NCI-H187 (cell line): ENCODE measurements at places on chromosomes 6 and 20.
A peak's percentile ranks its signal among the peaks of the same experiment; 100 is the strongest.

GRCh38 chr20:53840532-53840931 is 229.9 kb downstream of the BCAS1 start:
- no peak for DNase-seq

DNA sequence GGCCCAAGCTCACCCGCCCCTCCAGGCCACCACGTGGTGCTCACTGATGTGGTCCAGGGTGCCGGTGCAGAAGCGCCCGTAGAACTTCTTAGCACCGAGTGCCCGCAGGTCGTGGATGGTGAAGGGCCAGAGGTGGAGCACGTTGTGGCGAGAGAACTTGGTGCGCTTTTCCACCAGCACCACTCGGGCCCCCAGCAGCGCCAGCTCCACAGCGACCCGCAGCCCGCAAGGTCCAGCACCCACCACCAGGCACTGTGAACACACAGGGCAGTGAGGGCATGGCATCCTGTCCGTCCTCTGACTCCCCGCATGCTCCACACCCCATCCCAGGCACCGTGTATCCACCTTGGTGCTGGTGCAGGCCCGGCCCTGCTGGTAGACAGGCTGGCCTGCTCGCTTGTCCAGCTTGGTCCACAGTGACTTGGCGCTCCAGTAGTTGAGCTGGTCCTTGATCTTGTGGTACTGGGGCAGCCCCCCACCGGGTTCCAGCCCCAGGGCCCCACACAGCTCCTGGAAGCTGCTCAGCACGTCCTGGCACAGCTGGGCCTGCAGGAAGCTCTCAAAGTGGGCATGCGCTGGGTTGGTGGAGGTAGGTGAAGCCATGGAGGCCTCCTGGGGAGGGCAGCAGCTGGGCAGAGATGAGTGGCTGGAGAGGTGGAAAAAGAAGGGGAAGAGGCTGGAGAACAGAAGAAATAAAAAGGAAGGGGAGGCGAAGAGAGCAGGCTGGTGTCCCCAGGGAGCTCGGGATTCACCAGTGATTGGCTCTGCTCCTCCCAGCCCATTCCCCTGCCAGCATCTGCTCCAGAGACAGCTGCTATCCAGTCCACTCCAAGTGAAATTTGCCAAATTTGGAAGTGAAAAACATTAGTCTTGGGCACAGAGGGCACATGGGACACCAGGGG is 1.7 kb downstream of the MICAL1 start:
- peak; percentile 67 for DNase-seq

- peak; percentile 43 for DNase-seq
Observed at GRCh38 chr6:47207261-47207660, 102.4 kb downstream of the TNFRSF21 start.

GRCh38 chr20:50594591-50595432 is 84.6 kb downstream of the PTPN1 start:
- DNase-seq, result no peak

DNA sequence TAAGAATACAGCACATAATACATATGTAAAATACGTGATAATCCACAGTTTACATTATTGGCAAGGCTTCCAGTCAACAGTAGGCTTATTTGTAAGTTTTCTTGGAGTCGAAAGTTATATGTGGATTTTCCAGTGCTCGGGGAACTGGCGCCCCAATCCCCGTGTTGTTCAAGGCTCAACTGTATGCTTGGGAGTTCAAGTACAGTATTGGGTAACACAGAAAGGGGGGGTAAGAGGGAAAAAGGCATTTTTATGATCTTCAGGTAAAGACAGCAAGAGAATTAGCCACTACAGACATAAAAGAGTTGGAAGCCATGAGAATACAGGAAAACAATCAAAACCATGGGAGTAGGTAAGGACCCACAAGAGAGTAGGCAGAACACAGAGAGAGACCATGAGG is 16.4 kb downstream of the PSMB1 start:
- DNase-seq, result no peak

DNA sequence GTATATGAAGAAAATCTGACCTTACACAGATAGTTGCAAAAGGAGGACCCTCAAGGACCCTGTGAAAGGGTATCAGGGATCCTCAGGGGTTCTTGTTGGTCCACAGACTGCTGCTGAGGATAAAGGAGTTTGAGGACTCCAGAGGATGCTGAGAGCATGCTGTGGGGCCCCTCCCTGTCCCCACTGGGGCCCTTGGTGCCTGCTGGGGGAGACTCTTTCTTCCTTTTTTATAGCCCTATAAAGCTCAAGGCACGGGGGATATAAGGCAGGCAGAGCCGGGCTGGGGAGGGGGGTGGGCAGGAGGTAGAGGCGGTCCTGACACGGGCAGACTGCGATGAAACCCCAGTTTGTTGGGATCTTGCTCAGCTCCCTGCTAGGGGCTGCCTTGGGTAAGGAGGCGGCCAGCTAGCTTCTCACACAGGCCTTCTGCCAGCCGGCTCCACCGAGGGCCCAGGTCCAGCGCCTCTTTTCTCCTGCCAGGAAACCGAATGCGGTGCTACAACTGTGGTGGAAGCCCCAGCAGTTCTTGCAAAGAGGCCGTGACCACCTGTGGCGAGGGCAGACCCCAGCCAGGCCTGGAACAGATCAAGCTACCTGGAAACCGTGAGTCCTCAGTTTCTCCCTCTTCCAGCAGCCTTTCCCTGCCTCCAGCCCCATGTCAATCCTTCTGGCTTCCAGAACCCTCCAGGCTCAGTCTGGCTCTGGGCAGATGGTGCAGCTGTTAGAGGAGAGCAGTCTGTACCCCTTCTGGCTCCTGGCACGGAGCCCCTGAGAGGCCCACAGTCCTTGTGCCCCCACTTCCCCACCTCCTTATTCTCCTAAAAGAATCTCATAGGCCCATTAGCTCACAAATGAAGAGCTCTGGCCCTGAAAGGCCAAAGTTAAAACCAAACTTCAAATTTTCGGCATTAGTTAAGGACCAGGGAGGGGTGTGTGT is at the start of gene LY6G6D:
TSS of gene LY6G6D (plus strand) at position 327 of the 937 bp plus-strand sequence. CDS start at position 335, 8 bp downstream.
- DNase-seq, result no peak

DNA sequence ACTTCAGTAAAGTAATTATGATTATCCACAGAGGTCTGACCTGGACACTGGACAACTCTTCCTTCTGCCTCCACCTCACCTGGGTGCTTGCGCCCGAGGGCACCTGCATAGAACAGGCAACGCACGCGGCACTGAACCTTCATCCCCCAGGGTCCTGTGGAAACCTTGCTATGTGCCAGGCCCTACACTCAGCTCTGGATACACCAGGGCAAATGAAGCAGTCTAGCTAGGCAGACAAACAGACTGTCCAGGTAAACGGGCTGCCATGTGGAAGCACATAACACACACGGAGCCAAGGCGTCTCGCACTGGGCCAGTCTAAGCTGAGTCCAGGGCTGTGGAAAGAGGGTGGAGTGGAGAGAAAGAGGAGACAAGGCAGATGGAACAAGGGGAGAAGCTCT is 109.3 kb upstream of the AFDN start:
- no peak for DNase-seq

DNA sequence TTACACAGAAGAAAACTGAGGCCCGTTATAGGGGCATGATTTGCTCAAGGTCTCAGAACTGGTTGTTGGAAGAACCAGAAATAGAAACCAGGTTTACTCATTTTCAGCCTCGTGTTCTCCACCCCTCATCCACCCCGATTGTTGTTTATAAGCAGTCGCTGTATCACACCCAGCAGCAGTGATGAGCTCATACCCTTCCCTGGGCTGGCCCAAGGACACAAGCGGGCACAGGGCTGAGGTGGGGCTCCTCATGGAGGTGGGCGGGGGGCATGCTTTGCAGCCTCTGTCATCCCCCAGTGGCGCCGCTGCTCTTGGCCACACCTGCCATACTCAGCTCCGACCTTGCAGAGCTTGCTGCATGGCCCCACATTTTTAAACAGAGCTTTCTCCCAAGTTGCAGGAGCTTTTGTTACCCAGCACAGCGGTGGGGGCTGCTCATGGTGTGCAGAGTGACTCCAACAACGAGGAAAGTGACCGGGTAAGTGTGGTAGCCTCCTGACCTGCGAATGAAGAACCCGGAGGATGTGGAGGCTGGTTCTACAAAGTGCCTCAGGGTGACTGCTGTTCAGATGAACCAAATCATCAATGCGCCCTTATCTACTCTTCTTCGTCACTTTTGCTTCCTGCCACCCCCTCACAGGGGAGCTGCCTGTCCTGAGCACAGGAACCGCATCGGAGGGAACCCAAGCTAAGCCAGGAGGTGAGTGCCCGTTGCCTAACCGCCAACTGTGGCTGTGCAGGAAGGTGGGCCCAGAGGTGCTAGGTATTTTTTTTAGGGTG is 43.6 kb upstream of the NKX2-2 start:
- no peak for DNase-seq

GRCh38 chr6:2510316-2510715 is 240.4 kb downstream of the MYLK4 start:
- DNase-seq, result no peak

DNA sequence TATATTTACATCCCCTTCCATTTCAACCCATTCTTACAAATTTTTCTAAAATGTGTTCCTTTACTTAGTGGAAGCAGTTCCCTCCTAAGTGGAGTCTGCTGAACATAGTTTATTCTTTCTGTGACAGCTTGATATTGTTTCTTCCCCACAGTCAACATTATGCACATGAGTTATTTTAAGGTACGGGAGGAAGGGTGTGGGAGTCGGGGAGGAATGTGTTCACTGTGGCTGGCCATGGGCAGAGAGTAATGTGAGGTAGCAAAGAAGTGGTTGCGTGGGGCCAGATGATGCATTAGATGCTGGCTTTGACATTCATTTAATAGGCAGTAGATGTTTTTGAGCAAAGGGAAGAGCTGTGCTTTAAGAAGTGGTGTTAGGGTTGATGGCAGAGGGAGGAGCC is 98.5 kb downstream of the ARMC2 start:
- no peak for DNase-seq

DNA sequence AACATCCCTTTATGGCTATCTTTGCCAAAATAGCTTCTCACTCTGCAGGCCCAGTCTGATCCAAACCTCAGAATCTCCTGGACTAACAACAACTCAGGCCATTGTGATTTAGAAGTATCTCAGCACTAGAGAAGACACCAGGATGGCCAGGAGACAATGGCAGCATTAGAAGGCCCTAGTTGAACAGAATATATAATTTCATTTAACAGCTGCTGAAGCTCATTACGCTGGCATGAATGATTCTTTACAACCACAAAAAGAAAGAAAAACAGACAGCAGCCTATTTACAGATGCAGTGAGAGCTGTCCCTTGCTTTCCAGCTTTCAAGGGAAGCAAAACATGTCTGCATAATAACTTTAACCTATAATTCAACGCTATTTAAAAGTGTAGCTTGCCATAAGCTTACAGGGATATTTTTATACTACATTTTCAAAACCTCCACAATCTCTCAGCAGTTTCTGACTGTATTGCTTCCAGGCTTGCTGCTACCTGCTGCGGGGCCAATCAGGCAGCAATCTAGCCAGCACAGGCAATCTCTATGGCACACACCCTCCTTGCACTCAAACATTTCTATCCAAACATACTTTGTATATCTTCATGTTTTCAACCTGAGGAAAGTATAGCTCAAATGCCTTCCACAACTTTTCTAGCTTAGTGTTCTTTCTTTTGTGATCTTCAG is 107.3 kb downstream of the OGFRL1 start:
- DNase-seq, result no peak

- no peak for DNase-seq
Observed at GRCh38 chr6:131910219-131910589, 41.0 kb downstream of the CCN2 start.

- no peak for DNase-seq
Observed at GRCh38 chr20:19232997-19233794, 20.8 kb downstream of the SLC24A3 start.

GRCh38 chr6:88680654-88681053 is 282.8 kb downstream of the RNGTT start:
- DNase-seq, result no peak

- DNase-seq, result no peak
Observed at GRCh38 chr20:34452281-34452982, 63.8 kb upstream of the DYNLRB1 start.

DNA sequence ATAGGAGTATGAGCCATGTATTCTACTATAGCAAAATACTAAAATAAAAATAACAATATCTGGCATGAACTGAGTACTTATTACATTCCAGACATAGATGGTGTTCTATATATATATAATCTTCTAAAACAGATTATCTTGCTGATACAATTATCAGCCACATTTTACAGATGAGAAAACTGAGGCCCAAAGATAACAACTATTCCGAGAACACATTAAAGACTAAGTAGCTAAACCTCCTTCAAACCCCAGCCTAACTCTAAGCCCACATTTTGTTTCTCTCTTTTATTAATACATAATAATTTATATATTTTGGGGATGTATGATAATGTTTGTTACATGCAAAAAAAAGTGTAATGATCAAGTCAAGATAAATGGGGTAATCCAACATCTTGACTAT is 98.7 kb upstream of the RUNX2 start:
- DNase-seq, result no peak

DNA sequence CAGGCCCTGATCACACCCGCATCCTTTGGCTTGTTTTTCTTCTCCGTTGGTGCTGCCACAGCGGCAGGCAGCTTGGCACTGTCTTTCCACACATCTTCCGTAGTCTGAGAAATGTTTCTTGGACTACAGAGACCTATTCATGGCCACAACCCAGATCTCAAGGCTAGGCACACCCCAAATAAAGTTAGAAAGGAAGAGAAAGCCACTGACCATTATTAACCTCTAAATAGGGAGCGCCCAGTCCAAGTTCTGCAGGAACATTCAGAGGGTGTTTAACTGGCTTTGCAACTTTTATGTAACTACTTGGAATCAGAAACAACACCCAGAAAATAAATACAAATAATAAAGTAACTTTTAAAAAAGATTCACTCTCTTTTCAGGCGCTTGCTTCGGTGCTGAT is 124.8 kb upstream of the NEDD9 start:
- DNase-seq, result no peak

DNA sequence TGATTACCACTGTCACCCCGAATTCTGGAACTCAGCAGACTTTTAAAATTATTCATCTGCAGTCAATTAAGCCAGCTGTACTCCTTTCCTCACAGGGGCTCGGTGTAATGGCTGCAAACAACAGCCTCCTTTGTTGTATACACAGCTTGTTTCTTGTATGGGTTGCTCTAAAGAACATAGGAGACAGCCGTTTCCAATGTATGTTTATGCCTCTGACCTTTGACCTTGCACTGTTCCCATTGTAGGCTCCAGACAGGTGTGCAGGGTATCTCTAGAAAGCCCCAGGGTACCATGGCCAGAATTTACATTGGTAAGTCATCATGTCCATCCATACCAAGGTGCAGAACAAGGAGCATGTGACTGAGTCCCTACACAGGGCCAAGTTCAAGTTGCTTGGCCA is 11.5 kb upstream of the TENT5A start:
- DNase-seq, result no peak

GRCh38 chr6:84777888-84778287 is 13.5 kb upstream of the TBX18 start:
- no peak for DNase-seq

DNA sequence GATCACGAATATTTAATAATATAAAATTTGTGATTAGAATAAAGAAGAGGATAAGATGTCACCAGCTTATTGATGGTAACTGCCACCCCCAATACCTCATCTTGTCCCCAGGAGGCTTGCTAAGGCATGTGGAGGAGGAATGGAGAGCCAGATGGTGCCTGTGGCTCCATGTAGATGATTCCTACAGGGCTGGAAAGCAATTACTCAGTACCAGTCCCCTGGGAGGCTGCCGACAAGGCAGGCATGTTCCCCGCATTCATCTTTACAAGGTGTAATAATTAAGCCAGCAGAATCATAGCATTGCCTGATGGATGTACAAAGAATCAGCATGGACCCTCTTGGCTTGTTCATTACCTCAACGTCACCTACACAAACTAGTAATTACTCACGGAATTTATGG is 155.3 kb downstream of the PLCB1 start:
- no peak for DNase-seq
